Renal cortex interstitium (tissue), 15 donors: ENCODE measurements at places on chromosomes 1 and 21. TPM values are rescaled to one million over a fixed set of nuclear protein-coding genes. Genes with fewer than 3 reads are reported as not detected.

- no peak for DNase-seq
These were observed 24.8 kb downstream of the GABPA start for GRCh38 chr21:25759573-25759972.

GRCh38 chr1:24253571-24253970 is 65.6 kb upstream of the GRHL3 start:
- no peak for DNase-seq

DNA sequence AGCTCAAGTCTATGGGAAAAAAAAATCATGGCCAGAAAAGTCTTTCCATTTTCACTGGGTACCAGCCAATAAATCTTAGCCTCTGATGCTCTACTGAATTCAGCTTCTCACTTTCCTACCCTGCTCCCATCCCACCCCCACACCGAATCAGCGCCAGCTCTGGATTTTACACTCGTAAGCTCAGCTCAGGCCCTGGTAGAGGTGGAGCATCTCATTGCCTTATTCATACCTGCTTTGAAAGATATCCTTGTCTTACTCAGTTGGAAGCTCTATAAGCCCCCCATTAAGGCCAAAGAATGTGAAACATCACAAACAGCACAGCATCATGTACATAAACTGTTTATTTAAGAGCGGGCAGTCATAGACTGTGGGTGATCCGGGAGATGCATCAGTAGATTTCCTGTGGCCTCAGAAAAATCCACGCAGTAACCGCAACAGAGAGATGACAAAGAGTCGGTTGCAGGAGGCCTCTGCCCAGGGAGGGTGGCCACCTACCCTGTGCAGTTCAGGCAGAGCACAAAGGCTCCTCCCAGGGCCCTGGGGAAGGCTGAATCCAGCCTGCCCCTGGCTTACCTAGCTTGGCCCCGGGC is 36.4 kb upstream of the ETS2 start:
- DNase-seq, result no peak

- DNase-seq, result no peak
These were observed 3.3 kb upstream of the TTC34 start for GRCh38 chr1:2804628-2805351.

DNA sequence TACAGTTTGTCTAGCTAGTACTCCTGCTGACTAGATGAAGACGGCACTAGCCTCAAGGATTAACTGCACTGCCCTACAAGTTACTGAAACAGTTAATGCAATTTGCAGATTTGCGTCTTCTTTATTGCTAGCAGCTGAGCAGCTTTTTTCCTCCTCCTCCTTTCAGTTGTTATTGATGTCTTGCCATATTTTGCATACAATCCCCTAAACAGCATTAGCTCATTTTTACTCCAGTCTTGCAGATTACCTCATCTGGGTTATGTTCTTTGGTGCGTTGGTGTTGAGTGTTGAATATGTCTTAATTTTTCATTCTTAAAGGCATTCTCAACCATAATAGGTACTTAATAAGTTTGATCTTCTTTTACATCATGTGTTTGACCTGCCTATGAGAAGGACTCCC is 363.4 kb upstream of the LYPLAL1 start:
- DNase-seq, result no peak

DNA sequence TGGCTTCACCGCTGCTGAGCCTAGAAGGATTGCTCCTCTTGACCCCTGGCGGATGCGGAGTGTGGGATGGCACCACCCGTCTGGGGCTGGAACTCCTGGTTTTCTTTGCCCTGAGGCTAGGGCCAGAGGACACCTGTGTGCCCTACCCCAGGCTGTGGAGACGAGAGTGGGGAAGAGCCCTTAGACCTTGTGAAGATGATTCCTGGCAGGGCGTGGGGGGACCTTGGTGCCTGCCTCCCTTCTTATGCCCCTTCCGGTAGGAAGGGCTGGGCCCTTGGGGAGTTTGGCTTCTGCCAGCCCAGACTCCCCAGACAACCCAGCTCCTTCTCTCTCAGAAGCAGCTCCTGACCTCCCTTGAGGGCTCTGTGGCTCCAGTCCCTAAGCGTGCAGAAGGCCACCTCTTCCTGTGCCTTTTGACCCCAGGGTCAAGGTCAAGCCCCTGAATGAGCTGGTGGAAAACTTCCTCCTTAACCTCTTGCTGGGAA is 891 bp downstream of the RPS6KA1 start:
- DNase-seq, result no peak

GRCh38 chr1:57218487-57219079 is 205.3 kb downstream of the DAB1 start:
- DNase-seq, result no peak

DNA sequence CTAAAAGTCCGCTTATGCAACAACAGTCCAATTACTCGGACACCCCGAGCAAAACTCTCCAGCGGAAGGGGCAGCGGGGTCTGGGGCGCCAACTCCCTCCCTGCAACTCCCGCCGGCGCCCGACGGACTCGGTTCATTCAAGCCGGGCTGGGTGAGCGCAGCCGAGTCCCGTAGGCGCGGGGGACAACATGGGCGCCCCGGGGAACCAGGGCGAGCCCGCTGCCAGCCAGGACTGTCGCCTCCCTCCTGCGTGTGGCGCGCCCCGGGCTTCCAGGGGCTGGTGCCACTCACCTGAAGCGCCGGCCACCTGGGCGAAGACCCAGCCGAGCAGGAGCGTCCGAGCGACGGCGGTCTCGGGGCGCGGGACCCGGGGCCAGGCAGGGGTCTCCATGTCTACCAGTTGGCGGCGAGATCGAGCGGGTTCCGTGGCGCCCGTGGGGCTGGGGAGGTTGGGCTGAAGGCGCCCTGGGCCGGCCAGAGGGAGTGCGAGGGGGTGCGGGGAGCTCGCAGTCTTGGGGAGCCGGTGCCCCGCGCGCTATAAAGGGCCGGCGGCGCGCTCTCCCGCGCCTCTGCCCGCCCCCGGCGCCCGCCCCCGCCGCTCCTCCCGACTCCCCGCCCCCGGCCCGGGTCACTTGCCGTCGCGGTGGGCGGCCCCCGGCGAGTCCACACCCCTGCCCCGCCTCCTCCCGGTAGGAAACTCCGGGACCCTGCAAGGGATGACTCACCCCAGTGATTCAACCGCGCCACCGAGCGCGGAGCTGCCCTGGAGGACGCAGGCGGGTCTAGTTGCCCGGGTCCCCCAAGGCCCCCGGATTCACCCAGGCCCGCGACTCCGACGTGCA is at the start of gene F3:
TSS of gene F3 (minus strand) at position 514 of the 842 bp plus-strand sequence. CDS start at position 391, 123 bp downstream.
- DNase-seq, result peak; percentile 54

DNA sequence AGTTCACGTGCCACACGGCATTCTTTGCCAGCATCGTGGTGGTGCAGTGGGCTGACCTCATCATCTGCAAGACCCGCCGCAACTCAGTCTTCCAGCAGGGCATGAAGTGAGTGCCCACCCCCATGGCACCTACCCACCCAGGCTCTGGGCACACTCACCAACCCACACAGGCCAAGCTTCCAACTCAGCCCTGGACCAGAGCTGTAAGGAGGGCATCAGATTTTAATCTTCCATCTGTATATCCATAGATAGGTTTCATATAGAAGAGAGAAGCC is 14.5 kb upstream of the ATP1A4 start:
- DNase-seq, result no peak

DNA sequence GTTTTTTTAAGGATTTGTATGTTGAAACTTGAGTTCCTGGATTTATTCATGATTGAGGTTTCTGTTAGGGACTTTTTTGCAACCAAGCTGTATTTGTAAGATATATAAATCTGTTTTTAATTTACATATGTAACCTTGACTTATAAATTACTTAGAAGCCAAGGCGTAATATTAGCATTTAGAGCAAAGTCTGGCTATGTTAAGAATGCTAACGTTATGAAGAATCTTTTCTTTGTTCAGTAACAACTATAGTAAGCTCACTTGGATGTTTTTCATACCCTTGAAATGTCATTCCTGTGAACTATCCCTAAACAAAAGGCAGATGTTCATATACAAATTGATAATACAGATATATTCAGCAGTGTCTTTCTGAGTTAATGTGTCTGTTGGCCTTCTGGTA is 155.3 kb downstream of the MAGI3 start:
- DNase-seq, result no peak

GRCh38 chr1:230972855-230973271 is 5.8 kb downstream of the TTC13 start:
- no peak for DNase-seq

DNA sequence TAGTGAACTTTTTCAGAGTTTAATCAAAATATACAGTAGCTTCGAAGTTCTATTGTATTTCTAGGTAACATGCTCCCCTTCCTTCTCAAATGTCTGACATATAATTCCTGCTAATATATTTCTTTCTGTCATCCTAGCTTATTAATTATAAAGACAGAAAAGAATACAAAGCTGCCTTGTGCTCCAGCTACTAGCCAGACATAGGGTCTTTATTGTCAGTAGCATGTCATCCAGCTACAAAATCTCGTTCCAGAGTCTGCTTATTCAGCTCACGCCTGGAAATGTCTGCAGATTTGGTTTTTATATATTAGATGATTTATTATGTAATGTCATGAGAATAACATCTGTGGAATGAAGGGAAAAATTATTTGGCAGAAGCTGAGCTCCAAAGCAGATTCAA is 1102.8 kb downstream of the BRINP3 start:
- DNase-seq, result no peak

DNA sequence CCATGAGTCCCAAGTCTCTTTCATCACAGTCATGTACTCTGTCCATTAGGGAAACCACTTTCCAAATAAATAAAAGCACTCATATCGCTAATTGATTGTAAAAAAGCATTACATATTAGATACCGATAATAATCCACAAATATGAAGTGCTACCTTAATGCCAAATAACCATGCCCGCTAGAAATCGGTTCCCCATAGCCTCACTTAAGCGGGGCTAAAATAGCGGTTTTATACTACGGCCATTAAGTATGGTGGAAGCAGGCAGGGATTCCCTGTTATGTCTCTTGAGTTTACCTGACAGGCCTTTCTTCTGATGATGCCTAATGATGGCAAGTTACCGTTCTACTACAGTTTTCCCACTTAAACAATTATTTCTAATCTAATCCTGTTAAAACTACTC is 3.9 kb downstream of the ELK4 start:
- DNase-seq, result no peak

GRCh38 chr1:167631936-167632614 is 2.0 kb downstream of the RCSD1 start:
- no peak for DNase-seq

Gene NMNAT2
- 3.6 TPM for polyA plus RNA-seq

Gene SASS6
- 8.0 TPM for polyA plus RNA-seq

Gene COL6A2
- polyA plus RNA-seq, result 284 TPM

Gene MARK1
- 9.2 TPM for polyA plus RNA-seq

Gene TTC22
- 9.2 TPM for polyA plus RNA-seq
